Osteocyte (in vitro differentiated cells): ENCODE measurements at places on chromosomes 11 and 22. TPM values are rescaled to one million over a fixed set of nuclear protein-coding genes. Genes with fewer than 3 reads are reported as not detected.

- DNase-seq: no peak
These were observed 827.4 kb downstream of the OPCML start for GRCh38 chr11:132704781-132705375.

GRCh38 chr11:7321473-7322450 is 70.1 kb downstream of the SYT9 start:
- DNase-seq: no peak

CD3E gene
- not detected in 2 replicates for total RNA-seq

DNA sequence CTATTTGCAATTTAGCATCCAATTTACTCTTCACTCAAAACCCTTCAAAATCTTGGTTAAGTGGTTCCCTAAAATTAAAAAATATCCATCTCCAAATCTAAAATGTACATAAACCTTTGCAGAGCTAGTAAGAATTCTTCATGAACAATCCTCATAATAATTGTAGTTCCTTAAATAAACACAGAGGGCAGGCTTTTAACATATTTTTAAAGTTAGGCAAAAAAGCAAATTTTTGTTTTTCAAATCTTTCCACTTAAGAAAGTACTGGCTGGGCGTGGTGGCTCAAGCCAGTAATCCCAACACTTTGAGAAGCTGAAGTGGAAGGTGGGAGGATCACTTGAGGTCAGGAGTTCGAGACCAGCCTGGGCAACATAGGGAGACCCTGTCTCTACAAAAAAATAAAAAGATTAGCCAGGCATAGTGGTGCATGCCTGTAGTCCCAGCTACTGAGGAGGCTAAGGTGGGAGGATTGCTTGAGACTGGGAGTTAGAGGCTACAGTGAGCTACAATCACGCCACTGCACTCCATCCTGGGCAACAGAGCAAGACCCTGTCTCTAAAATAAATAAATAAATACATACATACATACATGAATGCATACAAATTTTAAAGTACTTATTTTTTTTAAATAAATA is 25.1 kb upstream of the PLAAT3 start:
- DNase-seq: no peak

- DNase-seq: no peak
These were observed 14.2 kb downstream of the MCAT start for GRCh38 chr22:43128928-43129424.
